AG04449 (cell line): ENCODE measurements at places on chromosomes 4 and X.

GRCh38 chr4:54661169-54661568, 3.4 kb downstream of the KIT start:
- DNase-seq = no peak

- DNase-seq = no peak
Measured at GRCh38 chrX:37646254-37646653, 39.3 kb upstream of the XK start.

DNA sequence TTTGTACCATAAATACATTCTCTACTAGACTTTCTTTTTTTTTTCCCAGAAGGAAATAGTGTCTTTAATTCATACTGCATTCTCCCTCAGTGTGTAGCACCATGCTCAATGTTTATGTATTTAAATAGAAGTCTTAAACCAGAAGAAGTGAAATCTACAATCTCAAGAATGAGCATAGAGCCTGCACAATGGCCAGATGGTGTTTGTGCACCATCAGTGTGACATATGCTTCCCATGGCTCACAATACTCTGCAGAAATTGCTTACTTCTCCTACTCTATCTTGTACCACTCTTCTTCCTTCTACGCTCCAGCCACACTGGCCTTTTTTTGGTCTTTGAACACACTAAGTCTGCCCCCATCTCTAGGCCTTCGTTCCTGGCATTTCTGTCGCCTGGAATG, 2.6 kb upstream of the DOCK11 start:
- DNase-seq = no peak

DNA sequence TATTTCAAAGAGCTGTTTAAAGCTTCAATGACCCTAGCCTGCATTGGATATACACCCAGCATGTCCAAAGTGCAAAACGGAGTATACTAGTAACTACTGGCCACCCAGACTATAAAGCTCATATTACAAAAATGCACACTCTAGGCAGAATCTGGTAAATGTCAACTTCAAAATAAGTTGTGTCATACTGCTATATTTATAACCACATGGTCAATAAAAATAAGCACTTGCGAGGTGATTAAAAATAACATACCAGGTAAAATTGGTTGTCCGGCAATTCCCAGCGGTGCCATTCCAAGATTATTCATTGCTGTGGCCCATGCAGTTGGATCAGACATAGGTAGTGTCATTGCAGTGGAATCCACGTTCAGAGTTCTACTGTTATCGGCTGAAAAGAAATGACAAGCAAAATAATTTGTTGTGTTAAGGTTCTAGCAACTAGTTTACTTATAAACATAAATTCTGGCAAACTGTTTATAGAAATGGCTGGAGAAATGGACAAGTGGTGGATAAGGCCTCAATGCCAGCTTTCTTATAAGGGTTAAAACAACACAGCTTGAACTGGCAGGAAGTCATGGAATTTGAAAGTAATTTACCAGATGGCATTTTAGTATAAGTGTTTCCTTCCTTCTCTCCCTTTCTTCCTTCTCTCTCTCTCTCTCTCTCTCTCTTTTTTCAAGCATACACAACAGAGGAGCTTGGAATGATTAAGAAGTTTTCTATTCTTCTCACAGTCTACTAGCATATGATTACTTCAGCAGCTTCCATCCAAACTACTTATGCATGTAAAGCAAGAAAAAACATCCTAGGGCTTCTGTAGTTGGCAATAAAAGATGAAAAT, 199.9 kb downstream of the ENOX2 start:
- DNase-seq = no peak

DNA sequence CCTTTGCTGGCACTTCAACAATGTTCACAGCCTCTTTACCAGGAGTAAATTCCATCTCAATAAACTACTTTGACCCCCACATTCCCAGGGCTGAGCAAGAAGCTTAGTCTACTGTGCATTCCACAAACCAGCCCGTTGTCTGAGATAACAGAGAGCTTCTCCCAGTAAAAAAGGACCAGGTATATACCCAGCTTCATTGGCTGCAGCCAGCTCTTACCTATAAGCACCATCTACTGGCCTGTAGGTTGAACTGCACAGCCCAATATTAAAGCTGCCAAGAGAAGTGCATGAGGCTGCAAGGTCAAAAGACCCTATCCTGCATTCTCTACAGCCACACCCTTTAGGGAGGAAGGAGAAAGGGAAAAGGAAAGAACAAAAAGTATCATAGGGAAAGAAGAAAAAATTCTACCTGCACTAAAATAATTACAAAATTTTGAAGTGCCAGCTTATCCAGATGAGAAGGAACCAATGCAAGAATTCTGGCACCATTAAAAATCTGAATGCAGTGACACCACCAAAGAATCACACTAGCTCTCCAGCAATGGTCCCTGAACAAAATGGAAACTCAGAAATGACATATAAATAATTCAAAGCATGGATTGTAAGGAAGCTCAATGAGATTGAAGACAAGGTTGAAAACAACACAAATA, 45.7 kb upstream of the INTU start:
- no peak for DNase-seq

DNA sequence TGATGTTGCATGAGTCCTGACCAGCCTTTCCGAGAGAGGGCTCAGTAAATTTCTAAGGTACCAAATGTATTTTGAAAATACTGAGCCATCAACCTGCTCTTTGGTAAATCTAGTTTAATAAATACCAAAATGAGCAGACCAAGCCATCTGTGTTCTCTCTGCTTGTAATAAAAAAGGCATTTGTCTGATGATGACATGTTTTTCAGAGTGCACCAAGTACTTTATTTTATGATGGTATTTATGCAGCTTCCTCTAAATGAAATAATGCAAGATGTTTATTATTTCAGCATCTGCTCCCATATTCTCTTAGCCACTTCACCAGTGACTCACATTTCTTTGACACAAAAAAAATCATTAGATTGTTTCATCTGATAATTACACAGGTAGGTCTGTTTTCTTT, 700.5 kb downstream of the TRIML1 start:
- no peak for DNase-seq

DNA sequence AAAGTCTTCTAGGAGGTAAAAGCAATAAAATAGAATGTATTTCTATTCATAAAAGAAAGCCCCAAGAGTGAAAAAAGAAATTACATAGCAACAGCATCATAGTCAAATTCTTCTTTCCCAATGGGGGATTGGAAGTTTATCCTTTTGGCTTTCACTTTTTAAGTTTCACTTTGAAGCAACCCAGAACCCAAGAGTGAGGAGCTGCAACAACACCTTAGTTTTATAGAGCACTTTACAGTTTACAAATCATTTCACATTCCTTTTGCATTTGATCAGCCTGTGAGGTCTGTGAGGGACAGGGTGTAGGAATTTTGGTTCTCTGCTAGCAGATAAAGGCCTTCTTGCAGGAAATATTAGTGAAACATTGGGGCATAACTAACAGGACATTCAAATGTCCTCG, 112.0 kb upstream of the NDP start:
- no peak for DNase-seq
